ENCODE measurements at places on chromosomes 6 and 20.

- no peak for DNase-seq
These were observed 12.1 kb downstream of the ACSS2 start for GRCh38 chr20:34888468-34888867.

- no peak for DNase-seq
These were observed 39.6 kb downstream of the FAM217A start for GRCh38 chr6:4039348-4039747.

DNA sequence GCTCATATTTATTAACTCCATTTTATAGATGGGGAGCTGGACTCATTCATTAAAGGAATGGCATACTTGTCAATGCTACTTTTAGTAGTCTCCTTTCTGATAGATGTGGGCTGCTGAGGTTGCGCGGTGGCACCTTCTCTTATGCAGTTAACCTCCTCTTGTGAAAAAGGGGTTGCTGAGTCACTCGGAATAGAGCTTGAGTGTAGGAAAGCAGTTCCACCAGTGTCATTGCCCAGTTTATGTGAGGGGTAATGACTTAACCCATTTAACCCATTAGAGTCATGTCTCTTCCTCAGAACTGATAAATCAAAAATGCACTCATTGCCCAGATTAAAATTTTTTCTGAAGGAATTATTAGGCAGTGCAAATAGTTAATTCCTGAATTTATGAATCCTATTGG is 6.3 kb downstream of the MAPK14 start:
- no peak for DNase-seq

GRCh38 chr20:21571841-21572690 is 58.2 kb upstream of the NKX2-2 start:
- DNase-seq: peak; percentile 39

DNA sequence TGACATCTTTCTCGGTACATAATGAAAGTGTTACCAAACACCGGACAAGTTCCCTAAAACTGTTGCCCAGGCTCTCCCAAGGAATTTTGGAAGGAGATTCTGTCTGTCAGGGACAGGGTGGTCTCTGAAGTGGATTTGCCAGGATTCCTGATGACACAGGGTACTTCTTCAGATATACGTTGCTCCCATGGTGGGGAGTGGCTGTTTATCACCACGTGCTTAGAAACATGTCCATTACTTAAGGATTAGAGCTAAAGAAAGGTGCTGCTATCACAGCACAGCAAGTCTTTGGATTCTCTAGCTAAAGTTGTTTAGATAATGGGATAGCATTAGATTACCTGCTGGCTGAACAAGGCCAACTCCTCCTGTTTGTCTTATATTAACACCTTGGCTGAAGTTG is 6.3 kb downstream of the SPINT3 start:
- DNase-seq: no peak

DNA sequence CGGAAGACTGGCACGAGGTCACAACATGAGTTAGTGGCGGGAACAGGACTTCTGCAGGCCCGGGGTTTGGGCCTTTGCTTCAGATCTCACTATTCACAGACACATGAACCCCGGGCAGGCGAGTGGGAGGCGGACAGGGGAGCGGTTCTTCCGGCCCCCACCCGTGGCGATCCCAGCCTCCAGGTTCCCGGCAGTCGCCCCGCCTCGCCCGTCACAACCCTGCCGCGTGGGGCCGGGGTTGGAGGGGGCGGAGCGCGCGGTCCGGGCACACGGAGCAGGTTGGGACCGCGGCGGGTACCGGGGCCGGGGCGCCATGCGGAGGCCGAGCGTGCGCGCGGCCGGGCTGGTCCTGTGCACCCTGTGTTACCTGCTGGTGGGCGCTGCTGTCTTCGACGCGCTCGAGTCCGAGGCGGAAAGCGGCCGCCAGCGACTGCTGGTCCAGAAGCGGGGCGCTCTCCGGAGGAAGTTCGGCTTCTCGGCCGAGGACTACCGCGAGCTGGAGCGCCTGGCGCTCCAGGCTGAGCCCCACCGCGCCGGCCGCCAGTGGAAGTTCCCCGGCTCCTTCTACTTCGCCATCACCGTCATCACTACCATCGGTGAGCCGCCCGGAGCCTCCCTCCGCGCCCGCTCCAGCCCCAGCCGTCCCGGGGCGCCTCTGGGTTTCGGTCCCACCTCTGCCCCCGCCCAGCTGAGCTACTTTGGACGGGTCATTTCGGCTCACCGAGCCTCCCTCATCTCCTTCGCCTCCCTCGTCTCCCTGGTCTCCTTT is at the start of gene KCNK15:
KCNK15 (plus strand) TSS at position 268 of the 769 bp plus-strand sequence; CDS start at position 314, 46 bp downstream.
- DNase-seq: peak; percentile 56

GRCh38 chr20:57274299-57274698 is 7.9 kb upstream of the BMP7 start:
- DNase-seq: no peak

GRCh38 chr20:37822141-37822601 is 80.8 kb upstream of the VSTM2L start:
- no peak for DNase-seq

DNA sequence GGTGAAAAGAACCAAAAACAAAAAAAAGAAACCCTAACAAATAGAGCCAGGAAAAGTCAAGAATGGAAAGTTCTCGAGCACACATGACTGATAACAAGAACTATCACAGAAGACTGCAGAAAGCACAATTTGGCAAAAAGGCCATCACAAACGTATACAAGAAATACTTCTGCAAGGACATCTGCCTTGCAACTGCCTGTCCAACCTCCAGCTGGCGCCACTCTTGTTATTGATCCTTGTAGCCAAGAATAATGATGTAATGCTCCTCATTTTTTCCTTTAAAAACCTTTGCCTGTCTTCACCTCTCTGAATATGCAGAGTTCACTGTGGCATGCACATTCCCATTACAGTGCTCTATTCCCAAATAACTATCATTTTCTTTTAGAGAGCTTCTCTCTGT is 87.9 kb upstream of the BMP5 start:
- DNase-seq: no peak

Measured in mesothelial cell of epicardium (in vitro differentiated cells).